Suprapubic skin (tissue), 4 donors: ENCODE measurements at places on chromosomes 5 and 9. TPM values are rescaled to one million over a fixed set of nuclear protein-coding genes. Genes with fewer than 3 reads are reported as not detected.

SHROOM1 gene
- total RNA-seq = 2.8 TPM

- DNase-seq = peak; percentile 52
- H3K27ac ChIP-seq = no peak overlapping the region
- no peak overlapping the region for H3K4me3 ChIP-seq
- peaks cover 20% of the 10 kb centered on the region for H3K4me1 ChIP-seq
Measured at GRCh38 chr9:113998525-113999255, 79.4 kb downstream of the AMBP start.

DMGDH gene
- not detected for total RNA-seq

DNA sequence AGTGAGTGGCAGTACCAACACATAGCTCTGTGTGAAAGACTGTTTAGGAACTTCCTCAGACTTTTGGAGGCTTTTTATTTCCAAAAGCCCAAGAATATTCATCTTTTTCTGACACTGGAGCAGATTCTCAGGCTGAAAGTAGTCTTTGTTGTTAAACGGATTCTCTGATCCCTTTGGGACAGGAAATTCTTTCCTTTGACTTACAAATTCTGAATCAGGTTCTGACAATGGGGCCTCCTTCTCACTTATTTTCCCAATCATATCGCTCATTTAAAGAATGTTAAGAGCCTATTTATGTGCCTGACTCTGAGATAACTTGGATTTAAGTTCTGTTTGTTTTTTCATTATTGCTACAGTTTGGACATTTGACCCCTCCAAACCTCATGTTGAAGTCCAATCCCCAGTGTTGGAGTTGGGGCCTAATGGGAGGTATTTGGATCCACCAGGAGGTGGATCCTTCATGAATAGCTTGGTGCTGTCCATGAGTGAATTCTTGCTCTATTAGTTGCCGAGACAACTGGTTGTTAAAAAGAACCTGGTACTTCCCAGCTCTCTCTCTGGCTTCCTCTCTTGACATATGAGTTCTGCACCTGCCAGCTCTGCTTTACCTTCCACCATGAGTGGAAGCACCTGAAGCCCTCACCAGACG, 4.1 kb upstream of the ADGRV1 start:
- H3K27ac ChIP-seq = no peak overlapping the region
- no peak overlapping the region for H3K4me3 ChIP-seq
- H3K27me3 ChIP-seq = peaks cover 32% of the 10 kb centered on the region
- DNase-seq = no peak

DAB2 gene
- 12.4 TPM for total RNA-seq

GRCh38 chr9:36843964-36844363, 190.1 kb downstream of the PAX5 start:
- no peak for DNase-seq
- H3K27me3 ChIP-seq = peaks cover 11% of the 10 kb centered on the region
- H3K4me1 ChIP-seq = no peaks in the 10 kb centered on the region
- no peak overlapping the region for H3K4me3 ChIP-seq
- H3K36me3 ChIP-seq = no peaks in the 10 kb centered on the region
- no peak overlapping the region for H3K27ac ChIP-seq

DNA sequence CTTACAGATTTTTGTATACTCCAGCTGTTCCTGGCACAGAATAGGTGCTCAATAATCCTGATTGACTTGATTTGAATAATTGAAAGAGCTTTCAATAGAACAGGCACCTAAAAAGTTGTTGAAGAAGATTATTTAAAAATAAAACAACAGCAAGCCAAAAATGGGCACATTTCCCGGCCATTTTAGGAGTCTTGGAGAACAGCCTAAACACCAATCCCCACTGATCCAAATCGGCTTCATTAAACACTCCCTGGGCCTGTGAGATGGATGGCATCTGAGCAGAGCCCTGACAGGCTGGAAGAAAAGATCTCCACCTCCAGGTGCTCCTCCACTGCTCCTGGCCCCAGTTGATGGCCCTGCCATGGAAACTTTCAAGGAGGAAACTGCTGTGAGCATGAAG, 213.3 kb downstream of the MAN2A1 start:
- H3K4me1 ChIP-seq = no peaks in the 10 kb centered on the region
- H3K27me3 ChIP-seq = no peaks in the 10 kb centered on the region
- H3K36me3 ChIP-seq = no peaks in the 10 kb centered on the region
- no peak for DNase-seq

FBXL7 gene
- 2.9 TPM for total RNA-seq

NDUFS6 gene
- 64.5 TPM for total RNA-seq

DNA sequence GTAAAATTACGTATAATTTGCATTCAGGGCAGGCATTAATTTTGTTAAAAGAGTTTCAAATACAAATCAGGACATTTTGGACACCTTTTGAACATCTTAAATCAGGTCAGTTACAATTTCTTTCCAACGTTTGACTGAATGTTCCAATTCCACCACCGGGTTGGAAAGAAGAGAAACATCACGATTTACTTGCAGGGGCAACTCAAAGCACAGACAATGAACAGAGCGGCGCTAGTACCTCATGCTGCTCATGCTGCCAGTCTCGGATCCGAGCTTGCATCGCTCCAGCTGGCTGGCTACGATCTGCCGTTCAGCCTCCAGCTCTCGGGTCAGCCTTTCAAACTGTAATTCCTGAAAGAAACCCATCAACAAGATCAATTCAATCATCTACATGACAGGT, 339.5 kb downstream of the CTNND2 start:
- H3K27ac ChIP-seq = no peak overlapping the region
- no peaks in the 10 kb centered on the region for H3K36me3 ChIP-seq
- no peaks in the 10 kb centered on the region for H3K4me1 ChIP-seq
- no peak for DNase-seq

DNA sequence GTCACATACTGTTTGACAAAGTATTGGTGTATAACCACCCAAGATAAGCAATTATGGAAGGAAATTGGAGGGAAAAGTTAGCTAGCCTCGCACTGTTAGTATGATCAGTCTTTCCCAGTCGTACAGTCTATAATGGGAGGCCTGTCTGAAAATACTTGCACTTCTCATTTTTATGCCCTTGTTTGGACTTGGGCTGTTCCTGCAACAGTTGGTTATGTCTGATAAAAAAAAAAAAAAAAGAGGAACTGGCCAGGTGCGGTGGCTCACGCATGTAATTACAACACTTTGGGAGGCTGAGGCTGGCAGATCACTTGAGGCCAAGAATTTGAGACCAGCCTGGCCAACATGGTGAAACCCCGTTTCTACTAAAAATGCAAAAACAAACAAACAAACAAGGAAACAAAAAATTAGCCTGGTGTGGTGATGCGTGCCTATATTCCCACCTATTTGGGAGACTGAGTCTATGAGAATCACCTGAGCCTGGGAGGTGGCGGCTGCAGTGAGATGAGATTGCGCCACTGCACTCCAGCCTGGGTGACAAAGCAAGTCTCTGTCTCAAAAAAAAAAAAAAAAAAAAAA, 58.3 kb upstream of the ANKRD33B start:
- H3K4me3 ChIP-seq = no peak overlapping the region
- H3K4me1 ChIP-seq = no peaks in the 10 kb centered on the region
- H3K27ac ChIP-seq = no peak overlapping the region
- no peaks in the 10 kb centered on the region for H3K36me3 ChIP-seq
- no peak for DNase-seq

DNA sequence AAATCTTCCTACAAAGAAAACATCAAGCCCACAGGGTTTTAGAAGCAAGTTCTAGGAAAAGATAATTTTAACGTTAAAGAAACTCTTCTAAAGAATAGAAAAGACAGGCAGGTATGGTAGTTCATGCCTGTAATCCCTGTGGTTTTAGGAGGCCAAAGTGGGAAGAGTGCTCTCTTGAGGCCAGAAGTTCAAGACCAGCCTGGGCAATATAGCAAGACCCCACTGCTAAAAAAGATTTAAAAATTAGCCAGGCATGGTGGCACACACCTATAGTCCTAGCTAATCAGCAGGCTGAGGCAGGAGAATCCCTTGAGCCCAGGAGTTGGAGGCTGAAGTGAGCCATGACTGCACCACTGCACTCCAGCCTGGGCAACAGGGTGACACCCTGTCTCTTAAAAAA, 193.3 kb downstream of the MLLT3 start:
- DNase-seq = no peak

ERBIN gene
- 141 TPM for total RNA-seq

GRCh38 chr9:101727612-101728524, 10.6 kb downstream of the GRIN3A start:
- H3K4me3 ChIP-seq = no peak overlapping the region
- no peak for DNase-seq
- H3K36me3 ChIP-seq = no peaks in the 10 kb centered on the region
- no peak overlapping the region for H3K27ac ChIP-seq

ANGPTL2 gene
- total RNA-seq = 20.5 TPM

GRCh38 chr9:84322828-84323227, 17.7 kb downstream of the SLC28A3 start:
- no peaks in the 10 kb centered on the region for H3K36me3 ChIP-seq
- no peaks in the 10 kb centered on the region for H3K27me3 ChIP-seq
- no peak for DNase-seq
- no peaks in the 10 kb centered on the region for H3K4me1 ChIP-seq
- no peak overlapping the region for H3K27ac ChIP-seq
- H3K4me3 ChIP-seq = no peak overlapping the region

GRCh38 chr5:160008877-160009590, at the start of gene TTC1:
TSS of gene TTC1 (plus strand) at chr5:160009139. CDS start at chr5:160010529, 1,390 bp downstream.
- DNase-seq = peak; percentile 96
- peak within 1 kb of the TSS; percentile 90 for H3K4me3 ChIP-seq
- H3K4me1 ChIP-seq = peaks cover 23% of the 10 kb centered on the region

GRCh38 chr5:169754737-169755136, 117.7 kb downstream of the DOCK2 start:
- H3K27ac ChIP-seq = no peak overlapping the region
- H3K27me3 ChIP-seq = no peaks in the 10 kb centered on the region
- no peak for DNase-seq
- no peaks in the 10 kb centered on the region for H3K4me1 ChIP-seq
- no peaks in the 10 kb centered on the region for H3K36me3 ChIP-seq

DNA sequence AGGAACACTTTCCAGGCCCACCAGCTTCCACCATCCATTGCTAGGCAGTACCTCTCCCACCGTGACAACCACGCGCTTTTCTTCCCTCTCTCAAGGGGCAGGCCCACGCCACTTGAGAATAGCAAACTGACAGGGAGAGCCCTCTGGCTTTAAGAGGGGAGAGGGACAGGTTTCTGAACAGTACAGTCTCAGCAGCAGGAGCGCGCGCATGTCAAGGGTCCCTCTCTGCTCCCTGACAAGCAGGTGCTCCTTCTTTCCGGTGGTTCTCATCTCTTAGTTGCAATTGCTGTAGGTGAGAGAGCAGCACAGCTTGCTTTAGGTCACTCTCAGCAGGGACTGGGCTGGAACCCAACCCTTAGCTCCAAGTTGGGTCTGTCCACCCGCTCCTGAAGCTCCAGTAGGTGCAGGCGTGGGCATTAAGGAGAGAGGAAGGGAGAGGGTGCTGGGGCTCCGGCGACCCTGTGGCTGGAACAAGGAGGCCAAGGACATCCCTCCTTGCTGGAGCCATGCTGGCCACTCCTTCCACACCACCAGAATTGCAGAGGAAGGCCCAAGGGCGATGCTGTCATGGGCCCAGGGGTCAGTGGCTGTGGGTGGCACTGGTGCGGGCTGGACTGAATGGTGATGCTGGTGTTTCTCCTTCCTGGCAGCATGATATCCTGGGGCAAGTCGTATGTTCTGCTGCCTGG, 9.0 kb upstream of the PHF2 start:
- H3K4me1 ChIP-seq = peaks cover 23% of the 10 kb centered on the region
- DNase-seq = peak; percentile 64
- peaks cover 24% of the 10 kb centered on the region for H3K36me3 ChIP-seq
- H3K4me3 ChIP-seq = peak overlapping the region; percentile 57
- H3K27ac ChIP-seq = peak overlapping the region; percentile 91

GRCh38 chr9:33129251-33129885, 37.8 kb downstream of the B4GALT1 start:
- no peak overlapping the region for H3K4me3 ChIP-seq
- no peaks in the 10 kb centered on the region for H3K27me3 ChIP-seq
- peaks cover 47% of the 10 kb centered on the region for H3K36me3 ChIP-seq
- DNase-seq = no peak

RASGRF2 gene
- total RNA-seq = 4.1 TPM

PFN3 gene
- not detected for total RNA-seq

DNA sequence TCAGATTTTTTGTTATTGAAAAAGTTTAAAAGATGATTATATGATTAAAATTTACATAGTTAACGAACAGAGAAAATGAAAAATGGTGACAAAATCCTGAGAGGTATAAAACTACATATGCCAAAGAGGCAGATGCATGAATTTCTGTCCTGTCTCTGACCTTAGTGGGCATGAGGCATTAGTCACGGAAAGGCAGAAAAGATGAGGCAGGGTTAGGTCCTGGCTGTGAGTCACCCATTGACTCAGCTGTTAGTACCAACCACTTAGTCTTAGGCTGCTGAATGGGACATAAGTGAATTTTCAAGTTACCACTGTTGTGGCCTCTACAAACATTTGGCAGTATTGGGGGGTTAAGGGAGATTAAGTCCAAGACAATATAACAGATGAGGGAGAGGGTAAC, 33.1 kb downstream of the RASA1 start:
- H3K4me1 ChIP-seq = peaks cover 17% of the 10 kb centered on the region
- no peak overlapping the region for H3K27ac ChIP-seq
- no peaks in the 10 kb centered on the region for H3K27me3 ChIP-seq
- DNase-seq = no peak

DNA sequence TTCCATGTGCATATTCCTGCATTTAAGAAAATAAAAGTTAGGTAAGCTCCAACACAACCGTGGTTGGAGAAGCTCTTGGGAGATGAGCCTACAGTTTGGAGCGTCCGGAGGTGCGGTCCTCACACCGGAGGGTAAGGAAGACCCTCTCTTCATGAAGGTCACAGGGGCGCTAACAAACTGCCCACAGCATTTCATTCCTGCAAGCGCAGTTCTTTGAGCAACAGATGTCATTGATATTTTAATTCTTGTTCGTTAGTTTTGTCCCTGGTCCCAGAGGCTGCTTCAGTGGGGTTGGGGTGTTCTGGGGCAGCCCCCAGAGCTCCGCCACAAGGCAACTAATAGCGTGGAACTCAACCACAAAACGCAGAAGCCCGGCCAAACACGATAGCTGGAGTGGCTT, 376.2 kb downstream of the IRX2 start:
- no peak overlapping the region for H3K4me3 ChIP-seq
- no peak for DNase-seq
- H3K27me3 ChIP-seq = no peaks in the 10 kb centered on the region
- H3K36me3 ChIP-seq = no peaks in the 10 kb centered on the region
- H3K27ac ChIP-seq = no peak overlapping the region

GRCh38 chr9:136156209-136157120, 37.8 kb upstream of the TMEM250 start:
- H3K36me3 ChIP-seq = no peaks in the 10 kb centered on the region
- no peak overlapping the region for H3K27ac ChIP-seq
- peaks cover 56% of the 10 kb centered on the region for H3K27me3 ChIP-seq
